ENCODE measurements at places on chromosomes 12 and 14. TPM values are rescaled to one million over a fixed set of nuclear protein-coding genes. Genes with fewer than 3 reads are reported as not detected.

GRCh38 chr12:64081008-64081404 lies 141.1 kb downstream of the KICS2 start:
- H3K27ac ChIP-seq = peak overlapping the region; percentile 34
- H3K27me3 ChIP-seq = no peaks in the 10 kb centered on the region
- H3K4me3 ChIP-seq = no peak overlapping the region
- H3K4me1 ChIP-seq = peaks cover 67% of the 10 kb centered on the region
- DNase-seq = no peak

DNA sequence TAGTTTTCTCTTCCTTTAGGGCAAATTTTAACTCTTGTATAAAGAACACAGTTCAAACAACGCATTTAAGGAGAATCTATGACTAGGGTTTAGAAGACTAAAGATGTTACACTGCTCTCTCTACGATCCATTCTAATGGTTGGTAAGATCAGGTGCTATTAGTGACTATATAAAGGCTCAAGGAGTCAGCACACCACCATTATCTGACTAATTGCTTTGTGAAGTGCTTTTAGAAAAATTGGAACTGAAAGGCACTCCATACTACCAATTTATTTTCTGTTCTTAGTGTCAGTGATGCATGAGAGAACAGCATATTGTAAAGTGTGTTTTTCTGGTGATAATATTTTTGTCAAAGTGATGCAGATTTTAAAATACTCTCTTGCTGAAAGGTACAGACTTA lies 136.8 kb downstream of the SYT1 start:
- H3K36me3 ChIP-seq = no peaks in the 10 kb centered on the region
- no peak for DNase-seq
- H3K27ac ChIP-seq = no peak overlapping the region
- no peaks in the 10 kb centered on the region for H3K4me1 ChIP-seq
- no peaks in the 10 kb centered on the region for H3K27me3 ChIP-seq

- no peak overlapping the region for H3K27ac ChIP-seq
- H3K4me1 ChIP-seq = no peaks in the 10 kb centered on the region
- H3K27me3 ChIP-seq = peaks cover 62% of the 10 kb centered on the region
- H3K36me3 ChIP-seq = peaks cover 45% of the 10 kb centered on the region
- DNase-seq = no peak
Measured at GRCh38 chr14:101026341-101026740, 122.8 kb upstream of the RTL1 start.

DNA sequence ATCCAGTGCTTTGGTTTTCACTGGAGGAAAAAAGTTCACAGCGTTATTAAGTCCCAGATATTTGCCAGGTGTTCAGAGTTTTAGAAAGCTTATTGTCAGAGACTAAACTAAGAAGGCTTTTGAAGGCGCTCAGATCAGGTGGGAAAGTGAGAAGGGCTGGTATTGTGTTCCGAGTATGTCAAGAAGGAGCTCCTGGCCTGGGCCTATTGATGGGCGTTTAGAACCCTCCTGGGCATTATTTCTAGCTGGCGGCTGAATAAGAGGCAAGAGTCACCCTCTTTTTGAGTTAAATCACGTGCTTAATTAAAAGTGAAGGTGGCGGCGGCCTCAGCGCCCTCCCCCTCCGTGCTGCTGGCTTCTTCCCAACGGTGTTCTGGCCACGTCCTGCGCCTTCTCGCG lies 20.9 kb upstream of the GNS start:
- no peak for DNase-seq
- H3K4me1 ChIP-seq = peaks cover 8% of the 10 kb centered on the region
- H3K36me3 ChIP-seq = peaks cover 8% of the 10 kb centered on the region
- H3K27ac ChIP-seq = no peak overlapping the region
- H3K4me3 ChIP-seq = peak overlapping the region; percentile 16
- peaks cover 47% of the 10 kb centered on the region for H3K27me3 ChIP-seq

The LRFN5 gene
- total RNA-seq = not detected

All from HFFc6 (cell line).